AG04449 (cell line): ENCODE measurements at places on chromosomes 3 and 15.

- no peak for DNase-seq
Measured at GRCh38 chr15:50562735-50563640, 16.5 kb upstream of the USP50 start.

DNA sequence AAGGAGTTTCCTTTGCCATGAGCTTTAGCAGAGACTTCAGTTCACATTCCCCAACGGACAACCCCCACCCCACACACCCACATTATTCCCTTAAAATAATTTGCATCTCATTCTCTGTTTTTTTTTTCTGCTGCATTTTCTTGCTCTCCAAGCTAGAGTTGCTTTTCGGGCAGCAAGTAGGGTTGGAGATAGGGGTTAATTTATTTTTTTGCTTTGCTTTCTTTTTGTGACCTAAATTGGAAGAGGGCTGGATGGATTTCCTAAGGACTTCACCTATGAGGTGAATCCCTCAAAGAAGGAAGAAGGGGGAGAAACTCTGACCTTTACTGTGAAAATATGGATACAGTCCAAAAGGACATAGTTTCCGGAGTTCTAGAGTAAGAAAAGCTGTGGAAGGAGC lies 6.6 kb downstream of the SOX2 start:
- no peak for DNase-seq

- no peak for DNase-seq
Measured at GRCh38 chr3:41450416-41451231, 251.3 kb downstream of the CTNNB1 start.

- DNase-seq = no peak
Measured at GRCh38 chr3:190340071-190340470, 17.8 kb upstream of the CLDN1 start.

DNA sequence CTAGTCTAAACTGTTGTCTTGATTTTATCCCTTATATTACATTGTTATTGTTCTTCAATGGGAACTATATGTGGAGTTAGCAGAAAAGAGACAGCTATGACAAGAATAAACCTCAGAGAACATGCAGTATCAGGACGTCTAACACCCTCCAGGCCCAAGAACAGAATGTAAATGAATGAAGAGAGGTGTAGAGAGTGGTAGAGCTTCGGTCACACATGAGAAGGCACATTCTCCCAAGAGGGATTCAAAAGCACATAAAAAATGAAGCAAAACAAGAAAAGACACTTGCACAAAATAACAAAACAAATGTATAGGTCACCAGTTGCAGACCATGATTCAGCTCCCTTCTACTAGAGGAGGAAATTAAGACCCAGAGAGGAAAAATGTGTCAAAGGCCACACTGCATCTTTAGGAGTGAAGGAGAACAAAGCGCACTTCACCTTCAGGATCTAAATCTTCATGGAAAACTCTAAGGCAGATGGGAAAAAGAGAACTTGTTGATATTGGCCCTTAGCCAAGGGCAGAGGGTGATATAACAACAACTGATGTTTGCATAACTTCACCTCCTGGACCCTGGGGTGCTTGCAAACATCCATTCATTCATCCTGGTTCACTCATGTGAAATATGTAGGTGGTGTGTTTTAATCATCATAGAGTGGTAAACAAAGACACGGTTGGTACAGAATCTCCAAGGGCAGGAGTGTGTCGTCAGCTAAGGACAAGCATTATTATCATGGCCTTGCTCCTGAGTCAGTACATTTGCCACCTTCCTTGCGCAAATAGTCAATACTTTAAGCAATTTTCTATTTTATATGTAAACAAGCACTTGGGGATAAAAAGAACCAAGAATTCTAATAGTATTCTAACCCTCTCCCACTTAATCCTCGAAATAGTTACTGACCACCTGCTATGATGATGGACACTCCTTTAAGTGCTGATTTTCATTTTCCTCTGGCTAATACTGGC lies 8.8 kb downstream of the NEK10 start:
- no peak for DNase-seq

DNA sequence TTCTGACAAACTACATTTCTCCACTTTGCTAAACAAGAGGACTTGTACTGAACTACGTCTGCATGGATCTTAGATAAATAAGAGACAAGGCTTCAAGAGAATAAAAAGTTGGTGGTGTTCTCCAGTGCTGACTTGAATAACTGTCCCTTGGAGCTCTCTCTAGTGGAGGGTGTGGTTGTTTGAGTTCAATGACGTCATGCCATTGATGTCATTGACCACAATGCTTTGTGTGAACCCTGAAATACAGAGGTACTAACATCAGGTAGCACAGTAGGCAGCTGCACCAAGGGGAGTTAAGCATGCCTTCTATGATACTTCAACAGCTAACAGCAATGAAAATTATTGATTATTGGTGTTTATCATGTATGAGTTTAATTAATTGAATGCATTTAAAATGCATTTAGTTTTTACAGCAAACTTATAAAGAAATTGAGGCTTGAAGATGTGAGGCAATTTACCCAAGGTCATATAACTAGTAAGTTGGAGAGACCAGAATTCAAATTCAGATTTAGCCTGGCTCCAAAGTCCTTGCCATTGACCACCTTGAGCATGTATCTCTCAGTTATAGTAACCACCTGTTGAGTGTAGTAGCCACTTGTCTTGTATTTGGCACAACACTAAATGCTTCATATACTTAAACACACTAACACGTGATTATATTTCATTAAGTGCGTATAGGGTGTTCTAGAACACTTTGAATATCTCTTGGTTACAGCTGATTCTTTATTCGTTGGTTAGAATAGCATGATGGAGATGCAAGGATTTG lies 126.0 kb upstream of the ANKRD28 start:
- DNase-seq = no peak

DNA sequence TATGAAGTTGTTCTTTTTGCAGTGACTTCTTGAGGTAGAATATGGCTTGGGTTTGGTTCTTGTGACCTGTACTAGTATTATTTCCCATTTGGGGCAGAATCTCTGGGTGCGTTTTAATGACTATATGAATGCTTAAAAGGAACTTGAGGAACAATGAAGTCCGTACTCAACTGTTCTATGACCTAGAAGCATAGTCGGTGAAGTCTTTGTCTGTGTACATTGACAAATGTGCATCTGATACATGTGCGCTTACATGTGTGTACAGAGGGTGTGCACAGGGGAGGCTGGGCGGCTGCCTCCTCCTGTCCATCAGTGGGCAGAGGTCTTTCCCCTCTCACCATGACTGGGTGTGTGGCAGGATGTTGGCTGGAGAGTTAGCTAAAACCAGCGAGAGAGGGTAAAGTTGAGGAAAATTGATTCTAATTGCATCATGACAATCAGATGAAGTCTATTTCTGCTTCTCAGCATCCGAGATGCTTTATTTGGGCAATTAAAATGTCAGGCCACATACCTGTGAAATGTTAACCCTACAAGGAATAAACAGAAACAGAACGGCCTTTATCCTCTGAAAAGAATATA lies 1.0 kb upstream of the NR2F2 start:
- DNase-seq = no peak

DNA sequence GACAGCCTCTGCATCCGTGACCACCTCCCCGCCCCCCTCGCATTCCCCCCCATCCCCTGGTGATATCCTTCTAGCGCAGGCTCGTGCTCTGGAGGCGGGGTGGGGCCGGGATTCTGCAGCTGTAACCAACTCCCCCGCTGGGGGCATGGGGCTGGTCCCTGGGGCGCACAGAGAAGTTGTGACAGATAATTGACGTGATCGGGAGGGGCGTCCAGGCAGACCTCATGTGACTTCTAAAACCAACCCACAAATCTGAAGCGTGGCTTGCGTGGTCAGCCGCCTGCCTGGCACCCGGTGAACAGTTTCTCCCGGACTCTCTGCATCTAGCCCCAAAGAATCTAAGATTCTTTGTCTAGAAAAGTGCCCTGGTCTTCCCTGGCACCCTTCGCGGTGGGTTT lies 100.6 kb upstream of the IGF1R start:
- no peak for DNase-seq

GRCh38 chr3:5384557-5385236 lies 197.2 kb downstream of the EDEM1 start:
- DNase-seq = no peak

- no peak for DNase-seq
Measured at GRCh38 chr15:100536733-100537132, 8.0 kb upstream of the CERS3 start.

DNA sequence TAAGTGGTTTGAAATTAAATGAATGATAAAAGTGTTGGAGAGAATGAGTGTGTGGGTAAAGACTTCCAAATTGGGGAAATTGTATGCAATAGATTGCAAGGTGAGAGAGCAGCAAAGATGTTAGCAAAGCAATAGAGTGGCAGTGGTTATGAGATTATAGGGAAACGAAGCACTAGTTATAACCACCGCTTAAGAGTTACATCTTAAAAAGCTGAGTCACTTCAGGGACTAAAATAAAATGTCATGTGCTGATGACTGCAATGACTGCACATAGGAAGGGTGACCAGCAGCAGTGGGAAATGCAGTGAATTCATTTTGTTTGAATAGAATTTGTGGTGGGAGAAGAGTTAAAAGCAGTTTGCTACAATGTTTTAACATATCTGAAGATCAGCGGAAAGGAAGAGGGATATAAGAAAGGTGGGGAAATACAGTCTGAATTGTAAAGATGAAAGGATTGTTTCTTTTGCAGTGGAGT lies 127.3 kb downstream of the RAP2B start:
- no peak for DNase-seq

GRCh38 chr15:36370051-36370730 lies 209.2 kb upstream of the CDIN1 start:
- DNase-seq = no peak

DNA sequence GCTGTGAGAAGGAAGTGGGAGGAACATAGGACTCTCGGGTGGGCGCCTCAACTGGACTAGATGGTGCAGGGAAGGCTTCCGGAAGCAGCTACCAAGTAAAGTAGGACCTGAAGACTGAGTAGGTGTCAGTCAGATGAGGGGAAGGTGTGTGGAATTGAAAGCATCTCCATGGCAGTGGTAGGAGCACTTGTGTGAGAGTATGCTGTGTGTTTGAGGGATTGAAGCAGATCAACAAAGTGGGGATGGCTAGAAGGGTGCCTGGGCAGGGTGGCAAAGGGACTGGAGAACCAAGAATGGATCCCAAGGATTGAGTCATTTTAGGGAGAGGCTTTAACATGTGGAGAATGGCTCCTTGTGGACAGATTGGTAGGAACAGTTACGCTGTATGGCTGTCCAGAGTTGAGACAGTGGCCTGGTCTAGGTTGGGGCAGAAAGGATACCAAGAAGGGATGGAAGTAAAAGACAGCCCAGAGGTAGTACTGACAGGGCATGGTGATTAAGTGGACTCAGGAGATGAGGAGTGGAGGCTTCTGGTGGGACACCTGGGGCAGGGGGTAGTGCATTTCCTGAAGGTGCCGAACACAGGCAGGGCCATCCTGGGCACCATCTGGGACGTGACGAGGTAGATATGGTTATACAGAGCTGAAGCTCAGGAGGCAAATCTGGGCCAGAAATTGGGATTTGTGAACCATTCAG lies 1.5 kb downstream of the UQCC5 start:
- no peak for DNase-seq

DNA sequence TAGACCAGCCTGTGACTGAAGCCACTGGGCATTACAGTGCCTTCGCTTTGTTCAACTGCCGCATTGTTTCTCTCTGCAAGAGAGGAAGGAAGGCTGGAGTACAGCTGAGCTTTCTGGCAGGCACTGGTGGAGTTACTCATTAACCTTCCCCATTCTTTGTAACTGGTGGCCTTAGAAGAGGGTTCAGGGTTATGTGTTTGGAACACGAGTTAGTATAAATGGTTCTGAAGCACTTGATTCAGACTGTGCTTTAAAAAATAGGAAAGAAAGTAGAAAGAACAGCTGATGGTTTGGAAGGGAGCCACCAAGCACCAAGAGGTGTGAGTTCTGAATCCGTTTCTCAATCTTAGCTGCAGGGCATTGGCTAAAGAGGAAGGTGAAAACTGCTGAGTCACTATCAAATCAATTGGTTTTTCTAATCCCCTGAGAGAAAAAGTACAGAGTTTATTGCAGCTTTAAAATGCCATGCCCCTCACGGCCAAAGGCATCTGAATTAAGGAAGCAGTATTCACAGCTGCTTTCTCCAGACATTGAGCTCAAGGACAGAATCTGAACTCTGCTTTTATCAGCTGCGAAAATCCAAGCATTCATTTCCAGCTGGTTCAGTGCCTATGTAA lies 3.6 kb downstream of the HGD start:
- DNase-seq = peak; percentile 42

- DNase-seq = no peak
Measured at GRCh38 chr15:67820992-67821783, 4.1 kb upstream of the SKOR1 start.

- no peak for DNase-seq
Measured at GRCh38 chr3:18369551-18370185, 55.5 kb downstream of the SATB1 start.

- DNase-seq = no peak
Measured at GRCh38 chr15:75648156-75649000, 666 bp downstream of the SNX33 start.

- no peak for DNase-seq
Measured at GRCh38 chr15:92914768-92915221, 14.7 kb downstream of the CHD2 start.

DNA sequence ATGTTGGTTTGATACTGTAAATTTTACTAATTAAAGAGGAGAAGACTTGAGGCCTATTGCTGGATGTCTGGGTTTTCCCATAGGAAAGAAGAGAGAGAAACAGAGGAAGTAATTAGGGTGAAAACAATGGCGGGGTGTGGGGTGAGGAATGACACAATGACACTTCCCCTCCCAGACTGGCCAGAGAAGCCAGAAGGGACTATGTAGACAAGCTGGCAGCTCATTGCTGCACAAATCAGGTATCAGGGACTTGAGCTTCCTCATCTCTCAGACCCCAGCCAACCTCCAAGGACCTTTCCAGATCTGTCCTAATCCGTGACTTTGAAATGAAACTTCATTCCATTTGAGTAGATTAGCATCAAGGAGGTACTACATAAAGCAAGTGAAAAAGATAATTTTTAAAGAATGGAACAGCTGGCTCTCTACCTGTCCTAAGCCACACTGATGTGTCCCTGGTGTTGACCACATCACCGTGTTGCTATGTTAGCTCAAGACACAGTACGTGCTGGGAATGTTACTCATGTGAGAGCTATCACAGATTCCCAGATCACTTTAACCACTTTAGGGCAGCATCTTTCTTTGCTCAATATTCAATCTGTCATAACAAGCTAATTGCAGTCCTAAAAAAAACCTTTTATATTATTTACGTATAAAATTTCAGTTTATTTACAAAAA lies 22.2 kb downstream of the TMEM212 start:
- DNase-seq = no peak

DNA sequence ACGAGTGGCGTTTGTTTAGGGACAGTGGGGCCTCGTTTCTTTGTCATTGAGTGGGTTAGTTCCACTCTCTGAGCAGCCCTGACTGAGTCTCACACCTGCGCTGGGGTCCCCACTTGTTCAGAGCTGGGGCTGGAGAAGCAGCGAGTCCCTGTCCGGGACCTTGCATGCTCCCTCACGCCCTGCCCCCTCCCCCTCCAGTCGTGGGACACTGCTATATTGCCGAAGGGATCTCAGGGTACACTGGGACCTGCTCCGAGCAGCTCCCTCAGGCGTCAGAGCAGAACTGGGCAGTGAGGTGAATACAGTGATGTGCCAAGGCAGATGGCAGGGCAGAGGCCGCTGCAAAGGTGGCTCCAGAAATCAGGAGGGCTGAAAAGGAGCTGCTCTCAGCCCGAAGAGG lies 59.9 kb upstream of the KLF13 start:
- DNase-seq = no peak
